ENCODE measurements at places on chromosomes 2 and 18. TPM values are rescaled to one million over a fixed set of nuclear protein-coding genes. Genes with fewer than 3 reads are reported as not detected.

RAB27B gene
- not detected for total RNA-seq

ZNF514 gene
- total RNA-seq = 14.0 TPM

DGKD gene
- total RNA-seq = 99.5 TPM

SEPTIN2 gene
- total RNA-seq = 211 TPM

ADGRF3 gene
- total RNA-seq = 5.7 TPM

ZEB2 gene
- total RNA-seq = 13.5 TPM

CNRIP1 gene
- total RNA-seq = not detected

TTR gene
- not detected for total RNA-seq

STPG4 gene
- not detected for total RNA-seq

LRRC30 gene
- total RNA-seq = not detected

ABCG5 gene
- total RNA-seq = not detected

- H3K27ac ChIP-seq = no peak overlapping the region
- H3K27me3 ChIP-seq = no peaks in the 10 kb centered on the region
- DNase-seq = no peak
- peaks cover 7% of the 10 kb centered on the region for H3K4me1 ChIP-seq
These were observed 14.0 kb downstream of the ANXA4 start for GRCh38 chr2:69755862-69756467.

DNA sequence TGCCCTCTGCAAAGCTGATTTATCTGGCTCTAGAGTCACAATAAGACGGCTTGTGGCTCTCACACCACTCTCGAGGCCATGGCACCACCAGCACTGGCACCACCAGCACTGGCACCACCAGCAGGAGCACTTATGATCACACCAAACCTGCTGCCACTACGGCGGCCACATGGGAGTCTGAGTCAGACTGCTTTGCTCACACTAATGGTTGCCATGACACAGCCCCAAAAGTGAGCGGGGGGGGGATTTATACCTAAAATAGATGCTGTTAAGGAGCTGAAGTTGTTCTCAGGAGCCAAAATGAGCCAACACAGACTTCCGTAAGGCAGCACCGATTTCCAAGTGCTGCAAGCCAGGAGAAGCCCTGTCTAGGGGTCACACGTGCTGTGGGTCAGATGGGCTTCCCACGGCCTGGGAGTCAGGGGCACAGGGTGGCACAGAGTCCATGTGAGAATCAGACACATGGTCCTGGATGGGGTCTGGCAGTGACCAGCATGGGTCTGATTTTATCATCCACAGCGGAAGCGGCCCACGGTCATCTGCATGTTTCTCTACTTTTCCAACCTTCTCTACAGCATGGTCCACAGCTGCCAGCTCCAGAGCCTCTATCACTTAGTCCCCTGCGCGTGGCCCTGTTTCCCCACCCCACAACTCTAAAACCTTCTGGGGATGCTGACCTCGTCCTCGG, 16.7 kb downstream of the DNMT3A start:
- peak overlapping the region; percentile 97 for H3K27ac ChIP-seq
- no peak overlapping the region for H3K4me3 ChIP-seq
- DNase-seq = peak; percentile 82
- H3K4me1 ChIP-seq = peaks cover 64% of the 10 kb centered on the region
- peaks cover 44% of the 10 kb centered on the region for H3K36me3 ChIP-seq

GRCh38 chr18:63290821-63291200, 28.8 kb downstream of the BCL2 start:
- H3K36me3 ChIP-seq = peaks cover 54% of the 10 kb centered on the region
- peak overlapping the region; percentile 86 for H3K27ac ChIP-seq
- peak; percentile 70 for DNase-seq

DNA sequence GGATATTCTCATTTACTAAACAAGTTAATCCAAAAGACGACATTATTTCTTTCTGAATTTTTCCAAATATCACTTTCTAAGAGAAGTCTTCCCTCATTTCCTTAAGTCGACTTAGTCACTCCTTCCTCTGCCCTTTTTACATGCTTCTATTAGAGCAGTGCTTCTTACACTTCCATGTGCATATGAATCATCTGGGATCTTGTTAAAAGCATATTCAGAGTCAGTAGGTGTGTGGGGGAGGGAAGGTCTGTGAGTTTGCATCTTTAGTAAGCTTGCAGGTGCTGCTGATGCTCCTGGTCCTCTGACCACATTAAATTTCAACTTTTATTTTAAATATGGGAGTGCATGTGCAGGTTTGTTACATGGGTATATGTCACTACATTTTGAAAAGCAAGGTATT, 582.6 kb downstream of the NRXN1 start:
- no peaks in the 10 kb centered on the region for H3K4me1 ChIP-seq
- H3K4me3 ChIP-seq = no peak overlapping the region
- no peak overlapping the region for H3K27ac ChIP-seq
- H3K36me3 ChIP-seq = no peaks in the 10 kb centered on the region

DNA sequence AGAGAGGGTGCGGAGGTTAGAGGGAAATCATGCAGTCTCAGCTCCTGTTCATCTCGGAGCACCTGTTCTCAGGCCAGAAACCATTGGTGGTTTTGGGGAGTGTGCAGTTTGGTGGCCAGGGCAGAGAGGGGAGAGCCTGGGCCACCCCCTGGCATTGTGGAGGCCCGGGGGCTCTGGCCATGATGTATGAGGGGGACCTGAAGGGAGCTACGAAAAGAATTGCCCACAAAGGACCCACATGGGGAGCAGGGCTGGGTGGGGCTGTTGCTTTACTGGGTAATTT, 87.7 kb downstream of the DGKD start:
- no peak overlapping the region for H3K4me3 ChIP-seq
- H3K4me1 ChIP-seq = peaks cover 21% of the 10 kb centered on the region
- no peak for DNase-seq
- H3K36me3 ChIP-seq = peaks cover 30% of the 10 kb centered on the region
- H3K27ac ChIP-seq = peak overlapping the region; percentile 38

- peaks cover 2% of the 10 kb centered on the region for H3K4me1 ChIP-seq
- peak; percentile 35 for DNase-seq
- H3K27ac ChIP-seq = no peak overlapping the region
- H3K4me3 ChIP-seq = no peak overlapping the region
- H3K36me3 ChIP-seq = peaks cover 9% of the 10 kb centered on the region
These were observed 35.9 kb downstream of the ADI1 start for GRCh38 chr2:3483227-3483985.

DNA sequence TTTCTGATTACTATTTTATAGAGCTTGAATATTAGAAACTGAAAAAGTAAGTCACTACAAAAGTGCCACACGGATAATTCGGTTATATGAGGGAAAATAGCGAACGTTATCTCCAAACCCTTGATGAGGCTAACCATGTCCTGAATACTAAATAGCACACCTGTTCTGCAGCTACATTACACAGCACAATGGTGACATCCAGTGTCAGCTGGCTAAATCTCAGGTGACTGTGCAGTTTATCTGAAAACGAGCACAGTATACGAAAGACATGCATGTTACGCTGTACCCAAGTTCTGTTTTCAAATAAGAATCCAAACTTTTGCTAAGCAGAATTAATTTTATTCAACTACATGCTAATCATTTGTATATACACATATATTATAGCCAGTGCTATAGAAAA, 9.0 kb downstream of the CCDC68 start:
- no peaks in the 10 kb centered on the region for H3K36me3 ChIP-seq
- H3K27ac ChIP-seq = no peak overlapping the region
- H3K4me1 ChIP-seq = peaks cover 13% of the 10 kb centered on the region
- no peak for DNase-seq
- peaks cover 8% of the 10 kb centered on the region for H3K27me3 ChIP-seq

DNA sequence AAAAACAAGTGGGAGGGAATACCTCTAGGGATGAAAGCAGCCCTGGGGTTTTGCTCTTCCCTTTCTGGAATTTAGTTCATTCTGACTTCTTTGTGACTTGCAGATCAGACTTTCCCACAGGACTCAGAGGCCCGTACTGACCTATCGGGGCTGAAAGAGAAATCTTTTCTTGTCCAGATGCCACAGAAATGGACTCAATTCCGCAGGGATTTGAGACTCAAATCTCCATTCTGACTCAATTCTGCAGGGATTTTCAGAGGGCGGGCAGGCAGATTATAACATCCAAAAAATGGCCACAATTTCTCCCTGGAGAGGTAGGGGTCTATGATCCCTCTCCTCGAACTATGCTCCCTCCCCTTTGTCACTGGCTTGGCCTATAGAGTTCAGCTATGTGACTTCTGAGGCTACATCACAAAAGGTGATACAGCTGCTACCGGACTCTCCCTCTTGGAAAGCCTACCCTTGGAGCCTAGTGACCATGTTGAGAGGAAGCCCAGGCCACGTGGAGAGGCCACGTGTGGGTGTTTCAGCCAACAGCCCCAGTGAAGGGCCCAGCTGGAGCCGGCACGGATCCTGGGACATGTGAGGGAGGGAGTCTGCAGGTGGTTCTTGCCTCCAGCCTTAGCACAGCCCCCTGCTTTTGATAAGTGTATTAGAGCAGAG, 4.8 kb upstream of the EFHD1 start:
- H3K4me3 ChIP-seq = no peak overlapping the region
- peaks cover 12% of the 10 kb centered on the region for H3K27me3 ChIP-seq
- H3K36me3 ChIP-seq = no peaks in the 10 kb centered on the region
- peaks cover 5% of the 10 kb centered on the region for H3K4me1 ChIP-seq
- DNase-seq = no peak

DNA sequence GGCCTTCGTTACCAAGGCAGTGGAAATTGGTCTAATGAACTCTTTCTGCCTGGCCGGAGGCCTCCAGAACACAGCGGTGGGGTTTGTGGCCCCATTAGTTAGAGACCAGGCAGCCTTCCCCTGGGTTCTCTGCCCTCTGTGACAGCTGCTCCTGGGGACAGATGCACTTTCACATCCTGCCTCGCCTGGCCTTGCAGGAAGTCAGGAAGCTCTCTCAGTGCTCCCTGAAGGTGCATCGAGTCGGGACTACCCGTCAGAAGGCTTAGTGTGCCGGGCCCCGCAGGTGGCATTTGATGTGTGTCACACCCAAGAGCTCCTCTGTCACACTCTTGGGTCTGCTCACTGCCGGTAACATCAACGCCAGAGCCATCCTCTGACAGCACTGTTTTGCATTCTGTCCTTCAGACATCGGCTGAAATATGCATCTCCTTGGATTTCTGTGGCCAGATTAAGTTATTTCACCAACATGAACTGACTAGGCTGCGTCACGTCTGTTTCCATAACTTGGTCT, 158.3 kb downstream of the LDLRAD4 start:
- peak overlapping the region; percentile 56 for H3K4me3 ChIP-seq
- H3K4me1 ChIP-seq = peaks cover 88% of the 10 kb centered on the region
- peak overlapping the region; percentile 96 for H3K27ac ChIP-seq
- peak; percentile 86 for DNase-seq

GRCh38 chr2:24454294-24454693, 36.8 kb upstream of the NCOA1 start:
- no peaks in the 10 kb centered on the region for H3K36me3 ChIP-seq
- no peak overlapping the region for H3K4me3 ChIP-seq
- no peak overlapping the region for H3K27ac ChIP-seq

DNA sequence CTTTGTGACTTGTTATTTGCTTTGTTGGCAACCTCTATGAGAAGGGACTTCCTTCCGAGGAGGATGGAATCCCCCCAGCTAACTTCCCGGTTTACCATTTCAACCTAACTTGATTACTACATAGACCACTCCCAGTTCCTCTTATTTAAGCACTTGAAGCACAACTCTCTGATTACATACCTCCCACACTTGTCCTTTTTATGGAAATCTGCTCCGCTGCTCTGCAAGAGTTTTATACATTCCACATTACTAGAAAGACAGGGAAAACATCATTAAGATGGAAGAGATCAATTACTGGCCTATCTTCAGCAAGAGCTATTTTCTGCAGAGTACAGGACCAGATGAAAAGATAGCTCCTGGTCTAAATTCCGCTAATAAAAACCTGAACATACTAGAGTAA, 160.0 kb upstream of the PGAP1 start:
- peak overlapping the region; percentile 46 for H3K27ac ChIP-seq
- H3K36me3 ChIP-seq = peaks cover 62% of the 10 kb centered on the region
- peaks cover 12% of the 10 kb centered on the region for H3K4me1 ChIP-seq
- H3K27me3 ChIP-seq = no peaks in the 10 kb centered on the region
- DNase-seq = no peak

DNA sequence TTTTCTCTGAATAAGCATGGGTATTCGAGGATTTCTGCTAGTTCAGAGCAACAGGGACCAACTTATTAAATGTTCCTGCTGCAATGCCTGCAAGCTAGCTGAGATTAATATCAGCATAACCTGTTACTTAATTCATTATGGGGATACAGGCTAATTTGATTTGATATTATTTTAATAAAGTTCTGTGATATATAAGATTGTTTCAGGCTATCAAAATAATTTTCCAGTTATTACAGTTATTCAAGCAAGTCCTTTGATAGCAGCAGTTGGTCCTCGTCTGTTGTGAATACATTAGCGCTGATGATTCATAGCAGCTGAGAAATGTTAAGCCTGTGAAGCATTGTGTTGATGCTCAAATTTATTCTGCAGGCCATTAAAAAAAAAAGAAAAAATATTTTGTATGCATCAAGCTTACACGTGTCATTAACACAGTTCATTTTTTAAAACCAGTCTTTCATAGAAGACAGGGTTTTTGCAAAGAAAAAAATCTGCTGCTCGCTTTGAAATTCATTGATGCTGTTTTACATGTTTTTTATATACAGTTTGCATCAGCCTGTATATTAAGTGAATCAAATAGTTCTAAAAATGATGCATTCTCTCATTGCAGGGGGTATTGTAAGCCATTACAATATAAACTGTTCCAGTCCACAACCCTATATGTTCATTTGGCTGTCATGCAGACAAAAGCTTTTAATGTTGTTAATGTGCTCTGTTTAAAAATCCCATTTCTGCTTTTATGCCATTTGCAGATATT, 482.5 kb downstream of the BCL11A start:
- no peak overlapping the region for H3K4me3 ChIP-seq
- H3K27ac ChIP-seq = no peak overlapping the region
- H3K4me1 ChIP-seq = no peaks in the 10 kb centered on the region

GRCh38 chr2:121242976-121243375, 42.0 kb downstream of the TFCP2L1 start:
- H3K27me3 ChIP-seq = no peaks in the 10 kb centered on the region
- no peaks in the 10 kb centered on the region for H3K4me1 ChIP-seq
- DNase-seq = no peak
- H3K36me3 ChIP-seq = no peaks in the 10 kb centered on the region
- no peak overlapping the region for H3K4me3 ChIP-seq
- no peak overlapping the region for H3K27ac ChIP-seq

- no peaks in the 10 kb centered on the region for H3K4me1 ChIP-seq
- H3K27ac ChIP-seq = no peak overlapping the region
- DNase-seq = no peak
- no peaks in the 10 kb centered on the region for H3K36me3 ChIP-seq
- H3K4me3 ChIP-seq = no peak overlapping the region
These were observed 4.5 kb upstream of the PRSS56 start for GRCh38 chr2:232515639-232516038.

Measured in activated CD8-positive, alpha-beta T cell treated with anti-CD3 and anti-CD28 coated beads for 36 hours (primary cell).